ENCODE measurements at places on chromosomes 1 and 21.

DNA sequence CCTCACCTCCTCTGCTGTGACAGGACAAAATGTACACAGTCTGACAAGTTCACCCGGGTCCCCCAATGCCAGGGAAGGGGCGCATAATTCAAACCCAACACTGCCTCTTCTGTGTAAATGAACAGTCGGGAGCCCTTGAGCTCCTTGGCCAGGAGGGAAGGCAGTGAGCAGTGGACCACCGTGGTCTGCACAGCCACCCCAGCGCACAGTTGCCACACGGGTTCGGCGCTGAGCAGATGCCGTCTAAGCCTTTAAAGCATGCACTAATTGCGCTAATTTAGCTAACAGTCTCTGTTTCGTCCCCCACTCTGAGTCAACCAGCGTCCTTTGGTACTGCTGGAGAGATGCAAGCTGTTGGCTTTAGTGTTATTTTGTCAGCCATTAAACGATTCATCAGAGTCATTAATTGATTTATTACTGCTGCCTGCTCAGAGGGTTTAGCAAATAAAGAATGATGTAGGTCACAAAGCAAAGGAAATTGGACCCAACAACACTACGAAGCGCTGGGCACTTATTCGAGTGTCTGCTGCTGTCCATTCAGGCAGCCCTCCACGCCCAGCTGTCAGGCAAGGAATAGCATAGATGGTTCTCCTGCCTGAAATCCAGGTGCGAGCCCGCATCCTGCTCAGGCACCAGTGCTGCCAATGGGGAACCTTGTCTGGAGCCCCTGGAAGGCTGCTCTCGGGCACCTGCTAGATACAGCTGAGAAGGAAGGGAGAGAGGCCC, 91.5 kb downstream of the MRPL37 start:
- peak; percentile 51 for DNase-seq

DNA sequence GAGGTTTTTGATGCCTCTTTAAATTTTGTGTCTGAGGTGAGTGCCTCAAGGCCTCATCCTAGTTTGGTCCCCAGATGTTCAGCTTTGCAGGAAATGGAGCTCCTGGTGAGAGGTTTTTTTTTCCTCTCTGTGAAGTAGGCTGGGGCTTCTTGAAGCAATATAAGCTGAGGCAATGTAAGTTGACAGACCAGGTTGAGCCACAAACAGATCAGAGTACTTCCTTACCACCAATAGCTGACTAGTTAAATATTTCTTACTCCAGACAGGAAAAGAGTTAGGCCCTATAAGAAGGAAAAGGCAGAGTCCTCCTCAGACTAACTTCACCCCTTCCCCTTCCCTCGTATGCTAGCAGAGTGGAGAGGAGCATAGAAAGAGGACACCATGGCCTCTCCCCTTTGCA, 341.0 kb downstream of the LMO4 start:
- no peak for DNase-seq

- DNase-seq, result no peak
Measured at GRCh38 chr1:207054491-207054890, 1.4 kb downstream of the PFKFB2 start.

DNA sequence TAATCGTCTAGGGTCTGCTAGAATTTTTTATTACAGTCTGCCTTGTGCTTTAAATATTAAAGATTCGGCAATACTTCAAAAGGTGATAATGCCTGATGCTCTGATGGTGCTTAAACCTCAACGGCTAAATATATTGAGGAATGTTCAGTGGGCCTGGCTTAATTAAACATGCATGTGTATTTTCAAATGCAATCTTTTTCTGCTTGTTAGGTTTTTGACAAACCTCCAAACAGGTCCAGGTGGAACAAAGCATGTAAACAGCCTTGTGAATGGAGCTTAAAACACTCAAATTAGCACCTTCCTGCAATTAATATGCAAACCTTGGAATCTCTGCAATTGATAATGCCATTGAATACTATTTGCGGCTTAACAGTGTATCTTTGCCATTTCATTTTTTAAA, 334.9 kb downstream of the BARHL2 start:
- no peak for DNase-seq

DNA sequence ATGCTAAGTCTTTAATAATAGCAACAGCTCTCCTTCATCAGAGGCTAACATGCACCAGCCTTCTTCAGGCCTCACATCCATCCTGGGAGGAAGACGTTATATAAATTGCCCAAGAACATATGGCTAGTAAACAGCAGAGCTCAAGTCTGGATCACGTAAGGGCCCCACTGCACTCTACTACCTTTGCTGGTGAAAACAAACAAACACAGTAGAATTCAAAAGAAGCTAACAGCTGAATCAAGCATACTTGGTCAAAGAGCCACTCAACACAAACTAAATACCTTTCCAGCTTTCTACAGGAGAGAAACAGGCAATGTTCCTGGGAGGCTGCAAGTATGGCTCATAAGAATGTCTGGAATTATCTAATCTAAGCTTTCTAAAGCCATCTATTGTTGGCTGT, 66.0 kb downstream of the WLS start:
- no peak for DNase-seq

DNA sequence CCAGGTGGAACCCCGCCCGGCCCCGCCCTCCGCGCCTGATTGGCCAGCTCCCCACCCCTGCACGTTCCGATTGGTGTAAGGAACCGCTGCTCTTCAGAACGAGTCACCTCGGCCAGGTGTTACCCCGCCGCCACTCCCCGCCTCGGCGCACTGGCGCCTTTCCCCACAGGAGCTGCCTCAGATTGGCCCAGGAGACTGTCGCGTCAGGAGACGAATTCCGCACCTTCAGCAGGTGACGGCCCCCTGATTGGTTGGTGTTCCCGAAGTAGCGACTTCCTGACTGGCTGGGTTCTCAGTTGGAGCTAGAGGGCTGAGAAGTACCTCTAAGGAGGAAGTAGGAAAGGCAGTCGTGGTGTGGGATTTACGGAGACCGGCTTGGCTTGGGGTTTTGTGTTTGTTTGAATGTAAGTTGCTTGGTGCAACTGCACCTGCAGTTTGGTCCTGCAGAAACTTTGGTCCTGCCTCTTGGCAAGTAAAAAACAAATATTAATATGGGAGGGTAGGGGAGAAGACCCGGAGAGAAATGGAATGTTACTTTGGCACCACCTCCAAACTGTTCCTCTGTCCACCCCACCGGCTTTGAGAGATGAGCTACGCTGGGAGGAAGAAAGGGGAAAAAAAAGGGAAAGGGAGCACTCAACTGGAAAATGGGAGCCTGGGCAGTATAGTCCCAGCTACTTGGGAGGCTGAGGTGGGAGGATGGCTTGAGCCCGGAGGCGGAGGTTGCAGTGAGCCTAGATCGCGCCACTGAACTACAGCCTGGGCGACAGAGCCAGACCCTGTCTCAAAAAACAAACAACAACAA, 415 bp upstream of the F11R start:
- DNase-seq, result no peak

DNA sequence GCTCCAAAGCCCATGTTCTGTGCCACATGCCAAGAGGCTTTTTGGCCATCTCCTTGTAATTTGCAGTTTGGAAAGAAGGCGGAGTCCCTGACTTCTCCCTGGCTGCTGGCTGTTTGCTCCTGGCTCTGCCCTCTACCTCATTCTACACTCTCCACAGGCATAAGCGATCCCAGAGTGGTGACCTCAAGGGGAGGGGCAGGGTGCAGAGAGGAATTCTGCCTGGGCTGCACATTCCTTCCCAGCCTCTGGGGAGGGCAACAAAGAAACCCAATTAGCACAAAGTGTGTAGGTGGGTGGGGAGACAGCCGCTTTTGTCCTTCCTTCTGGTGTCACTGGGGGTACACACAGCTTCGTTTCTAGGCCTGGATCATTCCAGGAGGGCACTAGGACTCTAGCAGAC, 95.3 kb downstream of the HIVEP3 start:
- no peak for DNase-seq

DNA sequence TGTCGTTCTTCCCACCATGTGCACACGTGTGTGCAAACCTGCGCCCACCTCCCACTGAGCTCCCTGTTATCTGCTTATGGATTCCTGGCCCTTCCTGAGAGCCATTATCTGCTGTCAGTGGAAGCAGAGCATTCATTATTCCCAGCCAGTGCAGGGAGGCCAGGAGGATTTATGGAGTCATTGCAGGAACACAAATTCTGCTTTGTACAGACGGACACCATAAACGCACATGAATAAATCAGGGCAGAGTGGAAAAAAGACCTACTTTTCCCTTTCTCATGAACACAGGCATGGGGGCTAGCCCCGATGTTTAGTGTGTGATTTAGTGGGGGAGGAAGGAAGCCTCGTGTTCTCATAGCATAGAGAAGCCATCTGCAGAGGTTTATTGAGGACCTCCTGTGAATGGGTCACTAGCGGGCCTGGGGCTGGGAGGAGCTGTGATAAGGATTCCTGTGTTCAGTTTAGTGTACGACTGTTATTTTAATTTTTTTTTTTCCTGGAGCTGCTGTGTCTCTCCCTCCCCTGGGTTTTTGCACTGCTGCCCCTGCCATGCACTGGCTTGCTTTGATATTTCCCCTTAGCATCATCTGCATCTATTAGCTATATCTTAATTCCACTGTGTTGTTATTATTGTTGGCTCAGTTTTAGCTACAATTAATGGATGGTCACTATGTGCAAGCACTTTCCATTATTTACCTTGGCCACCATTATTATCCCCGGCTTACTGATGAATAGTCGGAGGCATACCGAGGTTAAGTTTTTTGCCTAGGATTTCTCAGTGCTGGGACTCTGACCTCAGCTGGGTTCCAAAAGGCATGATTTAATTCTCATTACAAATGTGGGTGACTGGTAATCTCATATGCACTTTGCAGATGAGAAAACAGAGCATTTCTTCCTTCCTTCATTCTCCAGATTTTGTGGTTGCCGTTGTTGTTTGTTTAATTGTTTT, 33.0 kb downstream of the HUNK start:
- DNase-seq, result no peak

DNA sequence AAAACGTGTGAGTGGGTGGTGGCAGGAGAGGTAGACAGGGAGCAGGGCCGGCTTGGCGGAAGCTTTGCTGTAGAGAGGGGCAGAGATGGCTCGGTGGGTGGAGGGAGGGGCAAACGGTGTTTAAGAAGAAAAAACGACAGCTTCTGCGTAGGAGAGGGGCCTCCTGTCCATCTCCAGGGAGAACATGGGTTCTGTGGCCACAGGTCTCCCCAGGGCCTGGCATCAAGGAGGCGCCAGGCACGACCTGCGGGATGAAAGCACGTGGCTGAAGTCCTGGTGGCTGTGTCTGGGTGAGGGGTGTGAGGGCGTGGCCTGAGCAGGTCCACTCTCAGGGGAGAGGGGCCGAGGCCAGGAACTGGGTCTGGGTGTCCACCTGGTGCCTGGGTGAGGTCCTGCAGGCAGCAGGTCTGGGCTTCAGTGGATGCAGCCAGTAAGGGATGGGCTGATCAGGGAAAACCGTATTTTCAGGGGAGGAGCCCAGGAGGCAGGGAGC, 940 bp upstream of the PRKCZ start:
- no peak for DNase-seq

- DNase-seq, result no peak
Measured at GRCh38 chr1:186500804-186501203, 39.9 kb upstream of the PDC start.

DNA sequence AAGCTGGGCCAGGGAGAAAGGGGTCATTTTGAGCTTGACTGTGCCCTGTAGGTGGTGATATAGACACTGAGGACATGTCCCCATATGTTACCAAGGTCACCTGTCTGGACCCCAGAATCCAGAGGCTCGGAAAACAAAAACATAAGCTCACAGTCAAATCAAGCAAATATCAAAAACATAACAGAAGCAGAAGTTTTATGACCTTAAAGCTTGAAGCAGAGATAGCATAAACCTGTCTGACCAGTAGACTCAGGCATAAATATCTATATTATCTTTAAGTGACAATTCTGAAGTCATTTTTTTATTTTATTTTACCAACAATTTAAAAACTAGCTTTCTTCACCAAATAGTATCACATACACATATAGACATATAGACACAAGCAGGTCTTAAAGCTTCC, 32.8 kb upstream of the RHOU start:
- no peak for DNase-seq

- DNase-seq, result no peak
Measured at GRCh38 chr1:211589782-211590721, 11.1 kb upstream of the SLC30A1 start.

DNA sequence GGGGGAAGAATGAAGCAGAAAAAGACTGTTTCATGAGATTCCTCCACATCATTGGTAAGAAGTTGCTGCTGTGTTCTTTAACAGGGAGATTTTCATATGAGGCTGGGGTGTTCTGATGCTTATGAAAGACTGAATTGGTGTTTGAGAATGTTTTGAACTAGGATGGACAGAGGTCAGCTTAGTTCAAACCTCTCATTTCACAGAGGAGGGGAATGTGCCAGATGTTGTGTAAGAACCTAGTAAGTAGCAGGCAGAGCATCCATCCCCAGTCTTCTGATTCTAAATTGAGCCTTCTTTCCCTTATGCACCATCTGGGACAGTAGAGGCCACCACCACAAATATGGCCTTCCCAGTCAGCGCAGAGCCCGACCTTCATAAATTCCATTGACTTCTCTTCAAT, 43.7 kb downstream of the SAMD13 start:
- no peak for DNase-seq

DNA sequence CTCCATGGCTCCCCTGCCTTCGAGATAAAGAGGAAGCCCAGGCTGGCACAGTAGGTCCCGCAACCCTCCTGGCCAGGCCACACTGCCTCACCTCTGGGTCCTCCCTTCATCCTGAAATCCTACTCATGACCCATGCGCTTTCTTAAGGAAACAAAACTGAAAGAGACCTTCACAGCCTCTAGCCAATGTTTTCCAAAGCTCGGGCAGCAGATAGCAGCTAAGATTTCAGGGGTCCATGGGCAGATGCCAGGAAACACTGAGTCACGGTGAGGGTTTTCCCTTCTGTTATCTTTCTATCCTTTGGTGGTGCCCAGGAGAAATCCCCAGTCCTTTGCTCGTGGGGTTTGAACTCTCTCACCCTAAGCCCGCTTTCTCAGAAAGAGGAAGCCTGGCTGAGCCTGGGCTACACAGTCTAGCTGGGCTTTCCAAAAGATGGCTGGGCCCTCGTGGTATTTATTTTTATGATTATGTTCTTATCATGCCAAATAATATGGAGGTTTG, 26.6 kb downstream of the TTC39A start:
- no peak for DNase-seq

- DNase-seq, result no peak
Measured at GRCh38 chr1:19096036-19096833, 113.8 kb downstream of the UBR4 start.

- DNase-seq, result no peak
Measured at GRCh38 chr1:236064674-236065508, at the start of gene NID1. Gene NID1, minus strand, starts transcription at chr1:236065090. Its CDS starts 11 bp downstream, at chr1:236065079.

DNA sequence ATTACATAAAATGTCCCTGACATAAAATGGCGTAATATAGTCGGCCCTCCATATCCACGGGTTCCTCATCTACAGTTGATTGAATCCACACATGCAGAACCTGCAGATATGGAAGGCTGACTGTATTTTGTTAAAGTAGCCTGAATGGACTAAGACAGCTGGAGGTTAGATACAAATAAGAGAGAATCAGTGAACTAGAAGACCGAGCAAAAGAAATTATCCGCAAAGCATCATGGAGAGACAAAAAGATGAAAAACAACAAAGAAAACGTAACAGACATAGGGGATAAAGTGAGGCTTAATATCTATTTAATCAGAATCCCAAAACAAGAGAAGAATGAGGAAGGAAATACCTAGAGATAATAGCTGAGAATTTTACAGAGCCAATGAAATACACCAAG, 20.3 kb downstream of the LTN1 start:
- no peak for DNase-seq
